AG10803 (cell line): ENCODE measurements at places on chromosomes 3 and 15.

GRCh38 chr15:41932511-41933289, 38.8 kb upstream of the SPTBN5 start:
- no peak for DNase-seq

- DNase-seq = no peak
Measured at GRCh38 chr15:25874379-25874778, 11.3 kb upstream of the ATP10A start.

GRCh38 chr3:111824351-111824750, 34.7 kb upstream of the PHLDB2 start:
- no peak for DNase-seq

GRCh38 chr15:29348336-29348914, 78.8 kb upstream of the NSMCE3 start:
- peak; percentile 31 for DNase-seq

- no peak for DNase-seq
Measured at GRCh38 chr3:40768536-40768935, 243.8 kb downstream of the ZNF621 start.

DNA sequence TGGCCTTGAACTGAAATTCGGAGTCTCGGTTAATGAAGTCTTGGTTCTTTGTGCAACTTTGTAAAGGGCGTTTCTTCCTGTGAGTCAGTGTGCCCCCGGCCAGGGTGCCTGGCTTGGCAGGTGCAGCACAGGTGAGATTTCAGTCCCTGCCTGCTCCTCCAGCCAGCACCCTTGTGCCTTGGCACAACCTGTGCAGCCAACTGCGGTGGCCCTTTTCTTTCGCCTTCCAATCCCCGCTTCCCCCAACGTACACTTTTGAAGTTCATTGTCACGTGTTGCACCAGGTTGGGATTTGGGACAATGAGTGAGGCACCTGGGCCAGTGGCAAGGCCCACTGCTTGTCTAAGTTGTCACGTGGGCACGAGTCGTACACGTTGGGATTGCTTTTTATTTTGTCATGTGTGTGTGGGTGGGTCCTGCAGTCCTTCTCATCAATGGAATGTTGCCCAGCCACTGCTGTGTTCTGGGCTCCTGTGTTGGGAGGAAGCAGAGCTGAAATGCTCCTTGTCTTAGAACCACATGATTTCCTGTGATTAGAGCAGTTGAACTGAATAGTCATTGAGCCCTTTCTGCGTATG, 242.9 kb upstream of the BHLHE40 start:
- DNase-seq = peak; percentile 28

- DNase-seq = no peak
Measured at GRCh38 chr3:182913889-182914288, 66.4 kb downstream of the DCUN1D1 start.

DNA sequence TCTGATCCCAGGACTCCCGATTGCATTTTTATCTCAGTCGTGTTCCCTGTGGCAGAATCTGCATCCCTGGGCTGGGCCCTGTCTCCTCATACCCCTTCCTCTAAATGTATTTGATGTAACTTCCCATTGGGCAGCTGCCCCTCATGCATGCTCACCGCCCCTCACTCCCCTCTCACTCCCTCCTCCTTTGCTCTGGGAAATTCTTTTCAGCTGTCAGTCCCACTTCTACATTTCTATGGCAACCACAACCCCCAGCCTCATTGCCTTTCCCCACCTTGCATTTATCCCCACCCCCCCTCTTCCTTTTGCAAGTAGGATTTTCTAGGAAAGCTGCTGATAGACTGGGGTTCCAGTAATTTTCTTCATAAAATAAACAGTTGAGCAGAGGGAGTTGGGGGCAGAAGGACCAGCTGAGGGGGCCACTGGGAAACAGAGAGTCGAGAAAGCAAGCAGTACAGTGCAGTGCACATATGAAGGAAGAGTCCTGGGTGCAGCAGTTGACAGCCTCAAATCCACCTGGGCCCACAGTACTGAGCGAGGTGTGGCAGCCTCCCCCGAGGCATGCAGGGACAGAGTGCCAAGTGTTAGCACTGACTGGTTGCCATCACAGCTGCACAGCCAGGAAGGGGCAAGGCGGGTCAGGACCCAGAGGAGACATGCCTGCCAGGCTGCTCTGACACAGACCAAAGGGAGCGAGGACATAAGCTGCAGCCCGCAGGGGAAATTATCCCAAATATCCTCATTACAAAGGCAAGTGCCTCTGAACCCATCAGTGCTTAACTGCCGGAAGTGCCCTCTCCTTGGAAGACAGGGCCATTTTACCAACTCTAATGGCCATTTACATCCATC, 476.3 kb downstream of the EPHB1 start:
- DNase-seq = no peak

DNA sequence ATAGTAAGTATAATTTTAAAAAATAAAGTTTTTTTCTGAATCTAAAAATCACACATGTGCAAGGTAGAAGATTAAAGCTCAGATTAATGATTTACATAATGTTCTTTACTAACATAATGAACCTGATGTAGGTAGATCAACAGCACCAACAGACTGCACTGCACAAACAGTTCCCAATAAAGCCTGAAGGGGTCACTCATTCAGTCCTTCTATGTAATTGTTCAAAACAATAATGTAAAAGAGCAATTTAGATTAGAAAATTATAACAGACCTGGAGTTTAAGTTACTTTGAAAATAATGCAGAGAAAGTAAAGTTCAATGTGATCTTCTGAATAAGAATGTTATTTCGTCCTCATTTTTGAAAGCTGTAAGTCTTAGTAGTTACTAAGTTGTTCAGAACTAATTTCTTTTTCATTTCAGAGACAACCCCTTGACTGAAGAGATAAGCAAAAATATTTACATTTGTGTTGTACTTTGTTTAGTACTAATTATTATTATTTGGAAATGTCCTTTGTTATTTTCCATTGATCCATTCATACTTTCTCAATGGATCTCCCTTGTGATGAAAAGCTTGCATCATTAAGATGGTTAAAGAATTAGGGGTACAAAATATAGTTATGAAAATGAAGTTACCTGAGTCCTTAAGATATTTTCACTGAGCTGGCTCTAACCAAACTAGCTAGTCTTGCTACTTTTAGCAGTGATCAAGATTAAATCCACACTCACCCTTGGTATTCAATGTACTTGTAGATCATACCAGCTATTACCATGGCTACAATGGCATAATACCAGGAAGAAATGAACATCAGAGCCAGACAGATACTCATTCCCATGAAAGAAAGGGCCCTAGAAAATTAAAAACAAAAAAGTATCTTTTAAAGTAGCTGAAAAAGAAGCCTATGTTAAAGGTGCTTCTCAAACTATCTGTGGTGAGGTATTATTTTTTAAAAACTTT, 16.8 kb downstream of the EMC4 start:
- peak; percentile 38 for DNase-seq
